Colonic mucosa (tissue), 4 donors: ENCODE measurements at places on chromosomes 5 and 9. TPM values are rescaled to one million over a fixed set of nuclear protein-coding genes. Genes with fewer than 3 reads are reported as not detected.

DNA sequence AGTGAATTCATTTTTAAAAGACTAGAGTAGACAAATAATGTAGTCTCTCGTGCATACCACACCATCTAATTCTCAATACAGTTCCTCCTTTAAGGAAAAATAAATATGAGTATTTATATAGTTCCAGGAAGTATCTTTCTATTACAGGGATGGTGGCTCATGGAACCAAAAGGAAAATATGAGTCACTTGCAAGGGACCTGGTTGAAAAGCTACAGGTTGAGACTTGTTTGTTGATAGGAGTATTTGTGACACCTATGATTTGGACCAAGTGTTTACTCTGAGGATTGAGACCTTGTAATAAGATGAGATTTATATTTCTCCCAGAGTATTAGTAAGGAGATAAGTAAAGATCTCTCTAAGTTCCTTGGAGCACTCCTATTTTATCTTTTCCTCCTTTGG, 67.4 kb downstream of the CDO1 start:
- no peak for DNase-seq

- peak; percentile 3 for DNase-seq
Measured at GRCh38 chr9:114313186-114313585, 9.7 kb upstream of the ORM1 start.

- DNase-seq = no peak
Measured at GRCh38 chr5:17151686-17152085, 65.7 kb upstream of the BASP1 start.

The FGFR4 gene
- total RNA-seq = 58.7 TPM

GRCh38 chr5:158456241-158456640, 597.3 kb upstream of the CLINT1 start:
- DNase-seq = no peak

- DNase-seq = peak; percentile 87
Measured at GRCh38 chr9:86126998-86127972, 27.9 kb upstream of the GOLM1 start.

DNA sequence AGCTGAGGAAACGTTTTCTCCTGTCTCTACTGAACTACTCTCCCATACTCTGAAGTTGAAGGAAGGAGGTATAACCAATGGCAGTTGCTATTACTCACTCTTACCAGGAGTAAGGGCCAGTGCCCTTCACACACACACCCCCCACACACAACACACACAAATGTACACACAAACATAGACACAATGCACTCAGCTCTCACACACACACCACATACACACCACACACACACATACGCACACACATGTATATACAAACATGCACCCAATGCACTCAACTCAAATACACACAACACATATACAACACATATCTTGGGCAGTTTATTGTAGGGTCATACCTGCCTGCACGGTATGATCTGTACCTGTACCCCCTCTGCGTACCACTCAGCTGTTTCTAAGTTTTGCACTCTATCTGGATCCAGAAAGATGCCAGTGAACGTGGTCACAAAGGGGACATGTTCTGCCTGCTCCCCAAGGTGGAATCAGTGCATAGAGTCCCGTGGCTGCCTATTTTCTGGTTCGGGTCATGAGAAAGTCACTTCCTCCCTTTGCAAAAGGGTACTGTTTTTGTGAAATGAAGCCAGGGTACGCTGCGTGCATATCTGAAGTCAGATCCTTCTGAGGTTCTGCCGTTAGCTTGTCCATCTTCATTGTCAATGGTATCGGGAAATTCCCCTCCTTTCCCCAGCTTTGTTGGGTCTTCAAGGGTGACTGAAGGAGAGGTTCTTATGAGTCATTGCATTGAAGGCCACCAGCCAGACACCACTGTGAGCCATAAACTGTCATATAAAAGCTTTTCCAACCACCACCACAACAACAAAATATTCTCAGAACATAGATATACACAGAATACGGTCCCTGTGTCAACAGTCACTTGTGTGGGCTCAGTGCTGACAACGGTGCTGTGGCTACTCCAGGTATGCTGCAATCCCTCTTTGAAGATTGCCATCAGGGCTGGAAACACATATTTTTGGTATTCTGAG, 131.9 kb downstream of the UGCG start:
- no peak for DNase-seq

DNA sequence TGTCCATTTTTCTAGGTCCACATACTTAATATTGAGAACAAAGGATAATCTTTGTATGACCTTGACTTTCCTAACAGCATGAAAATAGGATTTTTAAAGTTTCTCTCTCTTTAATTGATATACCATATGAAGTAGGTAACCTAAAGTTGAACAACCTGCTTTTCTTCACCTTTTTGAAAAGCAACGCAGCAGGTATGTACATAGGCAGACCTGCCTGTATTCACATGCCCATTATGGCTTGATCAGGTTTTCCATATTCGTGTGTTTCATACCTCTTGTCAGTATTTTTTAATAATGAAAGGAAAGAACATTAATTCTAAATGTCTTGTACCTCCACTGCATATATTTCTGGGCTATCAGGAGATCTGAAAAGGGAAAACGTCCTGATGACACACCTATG, 1.5 kb upstream of the ADAMTSL1 start:
- DNase-seq = no peak

DNA sequence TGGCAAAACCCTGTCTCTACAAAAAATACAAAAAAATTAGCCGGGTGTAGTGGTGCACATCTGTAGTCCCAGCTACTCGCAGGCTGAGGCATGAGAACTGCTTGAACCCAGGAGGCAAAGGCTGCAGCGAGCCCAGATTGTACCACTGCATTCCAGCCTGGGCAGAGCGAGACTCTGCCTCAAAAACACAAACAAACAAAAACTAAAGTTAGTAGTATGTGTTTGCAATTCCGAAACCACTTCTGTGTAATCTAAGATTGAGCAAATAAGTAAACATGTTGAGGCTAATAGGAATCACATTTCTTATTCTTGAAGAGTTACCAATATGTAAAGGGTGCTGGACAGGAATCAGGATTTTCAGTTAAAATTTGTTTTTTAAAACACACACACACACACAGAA, 70.0 kb upstream of the SUSD1 start:
- no peak for DNase-seq
